ENCODE measurements at places on chromosomes 7 and 10.

GRCh38 chr7:55469271-55469681, 103.0 kb downstream of the VOPP1 start:
- no peak for DNase-seq

DNA sequence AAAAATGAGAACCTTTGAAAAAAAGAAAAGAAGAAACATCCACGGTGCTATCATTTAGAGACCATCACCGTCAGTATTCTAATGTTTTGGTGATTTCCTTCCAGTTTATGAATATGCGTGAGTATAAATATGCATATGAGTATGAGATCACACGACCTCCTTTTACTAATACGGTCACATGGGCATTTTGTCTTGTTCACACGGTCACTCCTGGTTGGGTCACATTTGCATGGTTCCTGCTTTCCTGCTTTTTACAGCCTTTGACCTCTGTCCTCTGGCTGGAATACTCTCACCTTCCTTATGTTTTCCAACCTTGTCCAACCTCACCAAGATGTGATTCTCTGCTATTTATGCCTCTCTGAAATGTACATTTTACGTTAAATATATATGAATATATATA, 25.3 kb upstream of the LMTK2 start:
- DNase-seq: no peak

DNA sequence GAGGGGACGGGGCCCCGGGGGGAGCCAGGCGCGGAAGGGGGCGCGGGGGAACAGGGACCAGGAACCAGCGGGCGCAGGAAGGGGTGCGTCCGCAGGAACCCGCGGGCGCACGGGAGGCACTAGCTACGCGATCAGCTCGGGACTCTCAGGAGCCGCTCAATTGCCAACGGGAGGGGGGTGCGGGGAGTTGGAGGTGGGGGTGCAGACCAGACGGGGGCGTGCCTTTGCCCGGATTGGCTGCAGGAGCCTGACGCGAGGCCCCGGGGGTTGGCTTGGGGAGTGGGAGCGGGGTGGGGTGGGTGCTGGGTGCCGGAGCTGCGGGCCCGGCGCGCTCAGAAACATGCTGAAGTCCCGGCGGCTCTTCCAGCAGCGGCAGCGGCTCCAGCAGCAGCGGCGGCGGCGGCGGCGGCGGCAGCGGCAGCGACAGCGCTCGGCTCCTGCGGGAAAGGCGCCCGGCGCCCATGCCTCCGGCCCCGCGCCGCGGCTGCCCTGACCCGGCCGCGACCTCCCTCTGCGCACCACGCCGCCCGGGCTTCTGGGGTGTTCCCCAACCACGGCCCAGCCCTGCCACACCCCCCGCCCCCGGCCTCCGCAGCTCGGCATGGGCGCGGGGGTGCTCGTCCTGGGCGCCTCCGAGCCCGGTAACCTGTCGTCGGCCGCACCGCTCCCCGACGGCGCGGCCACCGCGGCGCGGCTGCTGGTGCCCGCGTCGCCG, at the start of gene ADRB1:
Gene ADRB1 (plus strand): TSS at position 335 of the 715 bp plus-strand sequence. CDS start 267 bp downstream, at position 602.
- peak; percentile 42 for DNase-seq

GRCh38 chr7:4226524-4226882, 455.6 kb upstream of the FOXK1 start:
- DNase-seq: no peak

DNA sequence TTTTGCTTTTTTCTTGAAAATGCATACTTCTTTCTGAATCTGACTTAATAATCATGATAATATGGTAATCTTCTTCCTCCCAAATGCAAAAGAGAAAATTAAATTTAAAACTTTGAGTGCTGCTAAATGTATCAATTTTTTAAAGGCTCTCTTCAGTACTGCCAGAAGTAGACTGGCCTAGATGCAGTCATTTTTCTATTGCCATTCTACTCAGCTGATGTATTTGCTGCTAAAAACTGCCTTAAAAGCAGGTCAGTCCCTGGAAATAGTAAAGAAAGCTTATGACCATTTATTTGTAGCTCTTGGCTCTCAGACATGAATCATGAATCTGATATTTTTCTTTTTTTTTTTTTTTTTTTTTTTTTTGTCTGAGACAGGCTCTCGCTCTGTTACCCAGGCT, 28.5 kb downstream of the NAPEPLD start:
- no peak for DNase-seq

GRCh38 chr10:92897916-92898315, 49.6 kb downstream of the EXOC6 start:
- DNase-seq: no peak

DNA sequence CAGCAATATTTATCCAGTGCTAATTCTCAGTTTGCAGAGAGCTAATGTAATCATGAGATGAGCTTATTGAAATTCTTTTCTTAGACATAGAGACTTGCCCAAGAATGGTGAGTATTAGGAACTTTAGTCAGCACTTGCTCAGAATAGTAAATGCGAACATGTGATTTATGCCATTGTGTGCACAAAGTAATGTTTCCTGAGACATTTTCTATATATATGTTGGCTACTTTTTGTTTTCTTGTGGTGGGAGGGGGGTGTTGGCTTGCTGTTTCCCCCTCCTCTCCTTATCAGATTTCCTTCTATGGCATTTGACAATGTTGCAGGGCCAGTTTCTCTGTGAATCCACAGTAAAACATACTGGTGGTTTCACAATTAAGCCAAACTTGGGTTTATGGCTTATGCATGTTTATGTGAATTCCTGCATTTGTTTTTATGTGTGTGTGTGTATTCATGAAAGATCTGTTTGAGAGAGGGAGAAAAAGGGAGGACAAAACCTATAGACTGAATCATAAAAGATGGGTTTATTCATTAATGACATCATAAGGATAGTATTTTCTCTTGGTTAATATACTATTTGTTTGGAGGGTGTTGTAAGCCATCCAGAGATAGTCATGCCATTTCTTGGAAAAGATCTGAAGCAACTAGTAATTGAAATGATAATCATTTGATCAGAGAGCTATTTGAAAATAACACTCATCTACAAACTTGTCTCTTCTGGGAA, 36.3 kb downstream of the ARID5B start:
- no peak for DNase-seq

- DNase-seq: no peak
These were observed 124.5 kb downstream of the BAMBI start for GRCh38 chr10:28801869-28802268.

- no peak for DNase-seq
These were observed 1128.7 kb downstream of the CNTNAP2 start for GRCh38 chr7:147245274-147245673.

- no peak for DNase-seq
These were observed 55.3 kb downstream of the SCIN start for GRCh38 chr7:12625836-12626235.

DNA sequence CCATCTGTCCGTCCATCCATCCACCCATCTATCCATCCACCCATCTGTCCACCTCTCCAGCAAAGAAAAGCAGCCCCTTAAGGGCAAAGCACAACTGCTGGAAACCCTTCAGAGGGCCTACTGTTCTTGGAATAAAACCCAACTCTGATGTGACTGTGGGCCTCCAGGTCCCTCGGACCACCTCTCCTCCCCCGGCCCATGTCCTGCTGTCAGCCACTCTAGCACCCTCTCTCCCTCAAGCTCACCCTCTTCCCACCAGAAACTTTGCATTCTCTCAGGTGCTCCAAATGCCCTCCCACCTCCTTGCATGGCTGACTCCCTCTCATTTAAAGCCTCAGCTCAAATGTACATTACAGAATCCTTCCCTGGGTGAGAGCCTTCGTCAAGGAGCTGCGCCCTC, 110.3 kb downstream of the ARHGAP22 start:
- DNase-seq: no peak

DNA sequence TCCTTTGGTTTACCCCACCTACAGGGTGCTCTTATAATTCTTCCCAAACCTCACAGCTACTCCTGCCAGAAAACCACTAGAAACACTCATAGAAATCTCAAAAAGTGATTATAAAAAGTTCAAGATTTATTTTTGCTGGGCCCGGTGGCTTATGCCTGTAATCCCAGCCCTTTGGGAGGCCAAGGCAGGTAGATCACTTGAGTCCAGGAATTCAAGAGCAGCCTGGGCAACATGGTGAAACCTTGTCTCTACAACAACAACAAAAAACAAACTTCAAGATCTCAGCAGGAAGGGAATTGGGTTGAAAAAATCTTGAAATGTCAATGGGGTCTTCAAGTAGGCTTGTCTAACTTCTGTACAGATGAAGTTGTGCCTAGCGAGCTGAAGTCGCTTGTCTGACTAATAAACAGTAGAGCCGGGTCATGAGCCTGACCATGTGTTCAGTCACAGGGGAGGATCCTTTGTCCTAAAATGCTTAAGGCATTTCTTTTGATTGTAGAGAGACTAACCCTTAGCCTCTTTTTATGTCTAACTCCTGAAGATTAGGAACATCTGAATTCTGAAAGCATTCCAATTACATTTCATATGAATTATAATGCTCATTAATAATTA, 124.6 kb downstream of the NOC3L start:
- no peak for DNase-seq

DNA sequence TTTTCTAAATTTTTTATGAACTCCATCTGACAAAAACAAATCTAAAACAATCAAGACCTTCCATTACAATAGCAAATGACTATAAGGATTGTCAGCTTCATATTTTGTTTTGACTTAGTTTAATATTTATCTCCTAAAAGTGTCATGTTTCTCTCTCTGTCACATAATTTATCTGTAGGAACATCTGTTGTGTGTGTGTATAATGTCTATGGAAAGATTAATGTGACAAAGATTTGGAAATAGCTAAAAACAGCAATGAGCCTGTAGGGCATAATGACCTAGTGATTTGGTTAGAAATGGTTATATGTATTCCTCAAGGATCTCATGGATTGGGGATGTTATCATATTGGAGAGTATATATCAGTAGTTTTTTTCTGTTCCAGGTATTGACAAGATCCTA, 69.6 kb upstream of the MDFIC start:
- no peak for DNase-seq

DNA sequence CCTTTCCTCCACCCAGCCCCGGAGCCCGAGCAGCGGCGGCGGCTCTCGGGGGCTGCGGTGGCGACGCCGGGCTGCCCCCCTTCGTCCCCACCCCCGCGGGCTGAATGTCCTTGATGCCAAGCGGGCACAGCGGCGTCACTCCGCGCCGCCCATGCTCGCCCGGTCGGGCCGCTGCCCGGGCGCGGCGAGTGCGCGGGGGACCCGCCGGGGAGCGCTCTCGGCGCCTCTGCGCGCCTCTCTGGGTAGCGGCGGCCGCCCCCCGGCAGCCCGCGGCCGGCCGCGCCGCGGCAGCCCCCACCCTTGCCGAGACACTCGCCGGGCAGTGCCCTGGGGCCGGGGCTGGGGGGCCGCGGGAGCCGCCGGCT, 433 bp upstream of the PLXNA4 start:
- DNase-seq: no peak

DNA sequence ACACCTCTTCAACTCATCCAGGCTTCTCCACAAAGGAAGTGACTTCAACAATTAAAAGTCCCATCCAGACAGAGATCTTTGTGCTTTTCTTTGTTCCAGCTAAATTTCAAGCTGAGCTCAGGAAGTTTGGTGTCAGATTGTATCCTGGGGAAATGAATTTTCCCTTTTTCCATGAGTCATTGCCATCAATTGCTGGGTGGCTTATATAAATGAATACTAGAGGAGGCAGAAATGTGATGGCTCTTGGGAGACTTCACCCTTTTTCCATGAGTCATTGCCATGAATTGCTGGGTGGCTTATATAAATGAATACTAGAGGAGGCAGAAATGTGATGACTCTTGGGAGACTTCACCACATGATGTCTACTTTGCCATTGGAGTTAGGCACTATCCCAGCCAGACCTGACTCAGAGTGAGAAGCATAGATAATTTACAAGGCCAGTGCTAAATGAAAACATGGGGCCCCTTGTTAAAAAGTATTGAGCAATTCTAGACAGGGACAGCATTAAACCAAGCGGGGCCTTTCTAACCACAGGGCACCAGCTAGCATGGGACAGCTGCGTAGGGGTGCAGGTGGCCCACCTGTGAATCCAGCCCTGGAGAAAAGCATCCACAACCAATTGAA, 339.2 kb upstream of the PODXL start:
- no peak for DNase-seq

DNA sequence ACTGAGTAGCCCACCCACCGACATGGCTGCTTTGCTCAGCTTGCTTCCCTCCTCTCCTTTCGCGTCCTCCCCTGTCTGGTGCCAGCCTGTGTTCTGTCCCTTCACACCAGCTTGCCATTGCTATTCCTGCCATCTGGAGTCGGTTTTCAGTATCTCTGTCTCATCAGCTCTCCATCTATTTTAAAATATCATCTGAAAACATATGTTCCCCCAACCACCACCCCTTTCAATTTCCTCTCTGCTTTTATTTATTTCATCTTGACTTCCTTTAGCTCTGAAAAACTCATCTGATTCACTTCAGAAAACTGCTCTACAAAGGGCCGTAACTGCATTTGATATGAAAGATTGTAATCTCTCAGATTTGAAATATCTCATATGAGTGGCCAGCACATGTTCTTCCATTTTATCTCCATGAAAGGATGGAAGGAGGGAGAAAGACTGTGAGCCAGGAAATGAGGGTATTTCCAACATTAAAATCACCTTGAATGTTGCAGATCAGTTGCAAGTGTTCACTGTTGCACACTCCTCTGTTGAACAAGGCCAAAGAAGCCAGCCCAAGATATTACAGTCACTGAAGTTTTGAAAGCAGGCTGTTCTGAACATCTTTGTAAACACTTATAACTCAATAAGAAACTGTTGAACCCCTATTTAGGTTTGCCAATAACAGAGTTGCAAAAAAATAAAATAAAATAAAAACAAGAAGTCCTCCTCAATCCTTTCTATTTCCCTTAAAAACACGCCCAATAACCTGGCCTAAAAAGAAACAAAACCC, 202.4 kb upstream of the NEBL start:
- DNase-seq: no peak

DNA sequence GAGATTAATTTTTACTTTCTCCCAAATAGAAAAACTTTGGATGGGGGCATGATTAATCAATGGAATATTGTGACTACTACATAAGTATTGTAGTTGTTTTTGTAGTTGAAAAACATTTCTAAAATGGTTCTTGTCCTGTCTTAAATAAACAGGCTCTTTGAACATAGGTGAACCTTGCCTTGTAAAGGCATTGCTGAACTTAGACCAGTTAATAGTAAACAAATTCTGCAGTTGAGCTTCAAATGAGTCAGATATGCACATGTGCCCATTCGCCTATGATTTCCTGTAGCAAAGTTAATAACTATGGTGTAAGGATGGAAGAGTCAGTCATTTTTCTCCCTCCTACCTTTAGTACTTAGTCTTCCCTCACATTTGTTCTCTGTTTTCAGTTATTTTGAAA, 22.6 kb downstream of the CUTC start:
- DNase-seq: no peak

GRCh38 chr7:66845379-66846095, 75.5 kb upstream of the TMEM248 start:
- no peak for DNase-seq

GRCh38 chr7:128880791-128881457, 18.3 kb downstream of the ATP6V1F start:
- DNase-seq: no peak

DNA sequence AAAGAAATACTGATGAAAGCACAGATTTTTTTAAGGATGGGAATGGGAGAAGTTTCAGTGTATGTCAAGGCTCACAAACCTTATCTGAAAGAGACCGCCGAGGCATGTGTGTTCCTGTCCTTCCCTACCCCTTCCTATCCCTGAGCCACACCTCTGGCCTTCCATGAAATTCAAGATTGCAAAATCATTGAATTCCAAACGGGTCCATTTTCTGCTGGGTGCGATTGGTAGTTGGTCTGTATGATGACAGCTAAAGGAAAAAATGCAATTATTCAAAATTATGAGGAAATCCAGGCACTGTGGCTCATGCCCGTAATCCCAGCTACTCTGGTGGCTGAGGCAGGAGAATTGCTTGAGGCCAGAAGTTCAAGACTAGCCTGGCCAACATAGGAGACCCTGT, 170.1 kb downstream of the ARHGAP12 start:
- no peak for DNase-seq

Measured in activated CD8-positive, alpha-beta memory T cell treated with anti-CD3 and anti-CD28 coated beads, Interleukin-2, amount 50 U/mL, for 4 hours (primary cell).